ENCODE measurements at places on chromosomes 11 and 22. TPM values are rescaled to one million over a fixed set of nuclear protein-coding genes. Genes with fewer than 3 reads are reported as not detected.

The ASCL2 gene
- total RNA-seq, result 0.22 TPM

The DGCR2 gene
- 26.9 TPM for total RNA-seq

The TIMP3 gene
- total RNA-seq, result 0.22 TPM

The CCDC88B gene
- 101 TPM for total RNA-seq

The SLC25A18 gene
- total RNA-seq, result not detected

The SYT7 gene
- total RNA-seq, result not detected

The MAPK11 gene
- 13.2 TPM for total RNA-seq

The PRDM10 gene
- 17.7 TPM for total RNA-seq

GRCh38 chr11:104736502-104736901 is 161.8 kb downstream of the CASP12 start:
- no peak for DNase-seq

DNA sequence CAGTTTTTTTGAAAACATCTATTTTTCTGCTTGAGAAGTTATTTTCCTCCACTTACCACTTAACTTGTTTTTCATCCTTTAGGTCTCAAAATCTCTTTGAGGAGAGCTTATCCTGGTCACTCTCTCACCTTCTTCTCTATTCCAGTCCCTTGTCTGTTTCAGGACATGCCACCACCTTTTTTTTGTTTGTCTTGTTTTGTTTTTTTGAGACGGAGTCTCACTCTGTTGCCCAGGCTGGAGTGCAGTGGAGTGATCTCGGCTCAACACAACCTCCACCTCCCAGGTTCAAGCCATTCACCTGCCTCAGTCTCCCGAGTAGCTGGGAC is 4.6 kb upstream of the BCL2L13 start:
- no peak for DNase-seq

DNA sequence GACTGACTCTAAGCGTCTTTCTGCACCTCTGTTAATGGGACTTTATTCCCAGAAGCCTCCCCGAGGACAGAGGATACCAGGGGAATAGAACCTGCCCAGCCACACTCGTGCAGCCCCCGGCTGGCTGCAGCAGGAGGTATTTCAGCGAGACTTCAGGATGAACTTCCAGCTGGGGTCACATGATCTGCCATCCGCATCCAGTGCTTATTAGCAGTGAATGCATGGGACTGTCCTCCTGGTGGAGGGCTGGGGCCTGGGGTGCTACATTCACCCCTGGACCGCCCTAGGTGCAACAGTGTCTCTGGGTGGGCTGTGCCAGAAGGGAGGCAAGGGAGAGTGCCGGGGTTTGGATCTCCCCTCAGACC is 1.6 kb downstream of the DUSP8 start:
- DNase-seq, result no peak

DNA sequence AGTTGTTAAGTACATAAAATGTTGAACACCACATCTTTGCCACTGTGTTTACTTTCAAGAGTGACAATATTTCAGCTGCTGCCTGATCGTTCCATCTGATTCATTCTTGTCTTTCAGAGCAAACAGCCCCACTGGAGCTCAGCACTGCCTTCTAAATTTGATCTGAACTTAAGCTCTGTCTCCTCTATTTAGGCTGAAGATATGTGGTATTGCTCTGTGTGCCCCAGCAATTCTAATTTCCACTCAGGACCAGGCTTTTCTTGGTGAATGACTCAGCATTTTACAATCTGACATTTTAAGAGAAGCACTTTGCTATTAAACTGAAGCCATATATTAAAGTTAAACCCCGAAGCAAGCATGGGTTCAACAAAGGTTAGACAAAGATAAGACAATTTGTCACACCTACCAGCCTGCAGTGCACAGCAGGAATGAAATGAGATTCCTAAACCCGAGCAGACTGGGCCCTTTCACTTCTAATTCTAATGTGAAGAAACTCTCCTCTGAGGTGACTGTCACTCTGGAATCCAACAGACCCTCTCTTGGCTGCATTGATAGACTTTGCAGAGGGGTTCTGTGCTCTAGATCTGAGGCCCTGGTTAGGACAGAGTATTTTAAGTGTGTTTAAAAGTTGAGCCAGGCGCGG is 41.7 kb upstream of the PLET1 start:
- DNase-seq, result no peak

- no peak for DNase-seq
These were observed 1.8 kb downstream of the PANX1 start for GRCh38 chr11:94130298-94131046.

DNA sequence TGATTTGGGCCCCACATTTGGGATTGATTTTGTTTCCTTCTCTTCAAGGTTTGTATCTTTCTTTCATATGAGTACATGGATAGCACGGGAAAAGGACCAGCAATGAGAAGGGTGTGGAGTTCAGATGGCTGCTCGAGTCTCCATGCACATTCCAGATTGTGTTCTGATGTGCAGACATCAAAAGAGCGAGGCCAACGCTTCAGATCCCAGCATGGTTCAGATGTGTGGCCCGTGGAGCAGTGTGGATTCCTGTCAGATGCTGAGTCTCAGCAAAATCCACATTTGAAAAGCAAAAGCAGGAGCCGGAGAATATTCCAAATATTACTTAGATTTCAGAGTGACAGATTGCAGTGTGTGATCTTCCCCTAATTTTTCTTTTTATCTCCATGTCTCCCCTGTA is 219.4 kb downstream of the DBX1 start:
- no peak for DNase-seq

GRCh38 chr11:68938088-68938487 is 34.4 kb downstream of the IGHMBP2 start:
- no peak for DNase-seq

DNA sequence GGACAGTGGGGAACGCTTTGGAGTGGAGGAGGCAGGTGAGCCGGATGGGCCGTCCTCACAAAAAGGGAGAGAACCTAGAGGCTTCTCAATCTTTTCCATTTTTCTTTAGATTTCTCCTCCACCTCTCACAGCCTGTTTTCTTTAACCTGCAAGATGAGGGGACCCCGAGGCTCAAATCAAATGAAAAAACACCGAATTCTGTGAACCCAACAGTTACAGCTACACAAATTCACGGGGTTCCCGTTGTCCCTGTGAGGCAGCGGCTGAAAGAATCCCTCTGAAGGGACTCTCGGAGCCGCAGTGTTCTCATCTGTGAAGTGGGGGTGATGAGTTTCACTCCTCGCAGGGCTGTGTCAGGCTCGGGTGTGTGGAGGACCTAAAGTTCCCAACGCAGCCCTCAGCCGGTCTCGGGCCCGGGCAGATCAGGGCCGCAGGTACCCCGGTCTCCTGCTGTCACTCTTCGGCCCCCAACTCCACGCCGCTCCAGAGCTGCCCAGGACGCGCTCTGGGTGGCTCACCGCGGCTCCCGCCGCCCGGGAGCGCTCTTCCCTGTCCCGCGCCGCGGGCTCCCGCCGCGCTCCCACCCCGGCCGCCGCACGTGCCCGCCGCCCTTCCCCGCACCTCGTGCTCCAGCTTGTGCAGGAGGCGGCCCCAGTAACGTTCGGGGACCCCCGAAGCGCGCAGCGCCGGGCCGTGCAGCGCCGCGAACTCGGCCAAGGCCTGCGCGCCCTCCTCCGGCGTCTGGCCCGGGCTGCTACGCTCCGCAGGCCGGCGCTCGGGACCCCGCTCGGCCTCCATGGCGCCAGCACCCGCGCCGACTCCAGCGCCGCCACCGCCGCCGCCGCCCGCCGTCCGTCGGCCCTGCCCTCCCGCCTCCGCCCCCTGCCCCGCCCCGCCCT is at the start of gene TTLL12:
TTLL12 (minus strand) TSS at position 863 of the 899 bp plus-strand sequence; CDS start at position 798, 65 bp downstream.
- DNase-seq, result peak; percentile 68

DNA sequence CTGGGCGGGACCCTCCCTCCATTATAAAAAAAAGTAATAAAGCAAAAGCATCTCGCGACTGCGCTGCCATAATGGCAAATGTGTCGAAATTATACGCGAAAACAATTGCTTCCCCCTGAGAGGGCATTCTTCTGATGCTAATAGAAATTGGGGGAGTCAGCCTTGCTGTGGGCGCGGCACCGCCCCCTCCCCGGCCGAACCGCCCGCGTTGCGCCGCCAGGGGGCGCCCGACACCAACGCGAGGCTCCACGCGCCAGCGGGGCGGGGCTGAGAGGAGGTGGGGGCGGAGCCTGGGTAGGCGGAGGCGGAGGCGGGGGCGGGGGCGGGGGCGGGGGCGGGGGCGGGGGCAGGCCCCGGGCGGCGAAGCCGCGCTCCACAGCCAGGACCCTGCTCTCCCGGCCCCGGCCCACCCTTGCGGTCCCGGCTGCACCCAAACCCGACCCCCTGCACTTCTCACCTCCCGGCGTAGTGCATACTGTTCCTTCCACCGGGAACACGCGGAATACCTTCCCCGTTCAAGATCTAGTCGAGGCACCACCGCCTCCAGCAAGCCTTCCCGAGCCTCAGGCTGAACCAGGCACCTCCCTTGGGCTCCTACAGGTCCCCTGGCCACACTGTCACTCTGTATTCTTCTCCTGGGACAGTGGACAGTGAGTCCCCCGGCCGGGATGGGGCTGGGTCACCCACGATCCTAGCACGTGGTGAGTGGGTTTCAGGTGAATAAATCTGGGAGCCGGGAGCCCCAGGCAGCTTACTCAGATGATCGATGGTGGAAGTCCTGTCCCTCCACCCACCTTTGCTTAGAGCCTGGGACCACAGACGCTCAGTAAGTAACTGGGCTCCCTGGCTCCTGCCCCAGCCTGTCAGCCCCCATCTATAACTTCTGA is 15.5 kb upstream of the UPK3A start:
- DNase-seq, result peak; percentile 91

- no peak for DNase-seq
These were observed 19.7 kb downstream of the RAB30 start for GRCh38 chr11:83051760-83052671.

DNA sequence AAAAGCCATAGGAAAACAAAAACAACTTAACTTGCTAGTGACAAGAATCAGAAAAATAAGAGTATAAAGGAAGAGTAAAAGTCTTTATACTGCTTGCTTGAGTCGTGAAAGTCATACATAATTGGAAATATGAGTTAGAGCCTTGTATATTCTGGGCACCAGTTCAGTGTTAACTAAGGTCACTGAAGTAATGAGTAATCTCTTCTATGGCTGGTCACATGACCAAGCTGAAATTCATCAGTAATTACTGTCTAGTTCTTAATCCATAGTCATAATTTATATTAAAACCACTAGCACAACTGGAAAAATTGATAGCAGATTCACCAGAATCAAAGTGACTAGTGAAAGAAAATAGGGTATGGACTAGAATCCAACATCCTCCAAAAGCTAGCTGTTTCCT is 84.4 kb upstream of the SLC5A12 start:
- no peak for DNase-seq

- DNase-seq, result no peak
These were observed 77.1 kb upstream of the CCDC90B start for GRCh38 chr11:83363312-83363711.

GRCh38 chr11:126304457-126305075 is 706 bp downstream of the DCPS start:
- DNase-seq, result no peak

DNA sequence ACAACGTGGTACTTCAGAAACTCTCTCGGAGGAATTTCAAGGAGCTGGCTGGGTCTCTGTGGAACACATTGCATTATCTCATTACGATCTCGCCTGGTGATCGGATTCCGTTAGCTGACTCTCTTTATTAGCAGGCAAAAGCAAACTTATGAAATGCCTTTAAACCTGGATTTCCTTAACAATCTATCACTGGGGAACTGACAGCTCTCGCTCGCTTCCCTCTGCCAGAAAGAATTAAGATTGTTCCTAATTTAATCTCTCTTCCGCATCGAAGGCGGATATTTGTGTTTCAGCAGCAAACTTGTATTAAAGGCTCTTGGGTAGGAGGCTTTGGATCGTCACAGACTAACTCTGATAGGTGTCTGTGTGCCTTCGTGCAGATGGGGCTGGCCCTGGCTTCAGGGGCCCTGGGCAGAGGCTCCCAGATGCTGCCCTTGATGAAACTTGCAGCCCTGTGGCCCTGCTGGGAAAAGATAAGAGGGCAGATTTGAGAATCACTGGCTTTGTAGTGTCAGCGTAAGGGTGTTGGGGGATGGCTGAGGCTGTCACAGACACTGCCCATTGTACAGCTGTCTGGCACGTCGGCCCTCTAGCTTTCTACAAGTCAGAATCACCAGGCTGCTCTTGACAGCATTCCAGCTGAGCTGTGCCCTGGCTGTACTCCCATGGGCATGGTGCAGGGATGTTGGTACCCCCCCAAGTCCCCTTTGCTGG is 162.2 kb upstream of the NECTIN1 start:
- DNase-seq, result no peak

DNA sequence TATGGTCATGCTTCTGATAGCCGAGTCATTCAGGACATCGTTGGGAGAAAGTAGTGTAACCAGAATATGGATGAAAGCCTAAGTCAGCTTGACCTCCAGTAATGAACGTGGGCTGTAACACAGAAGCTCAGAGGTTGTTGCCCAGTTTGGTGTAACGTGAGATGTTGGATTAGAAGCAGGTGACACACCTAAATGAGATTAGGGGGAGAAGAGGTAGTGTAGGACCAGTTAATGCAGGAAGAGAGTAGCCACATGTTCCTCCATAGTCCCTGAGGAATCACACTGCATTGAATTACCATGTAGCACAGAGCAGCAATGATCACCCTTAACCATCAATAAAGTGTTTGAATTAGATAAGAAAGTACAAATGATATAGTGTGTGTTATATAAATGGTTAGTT is 20.4 kb downstream of the FBXO7 start:
- DNase-seq, result no peak

DNA sequence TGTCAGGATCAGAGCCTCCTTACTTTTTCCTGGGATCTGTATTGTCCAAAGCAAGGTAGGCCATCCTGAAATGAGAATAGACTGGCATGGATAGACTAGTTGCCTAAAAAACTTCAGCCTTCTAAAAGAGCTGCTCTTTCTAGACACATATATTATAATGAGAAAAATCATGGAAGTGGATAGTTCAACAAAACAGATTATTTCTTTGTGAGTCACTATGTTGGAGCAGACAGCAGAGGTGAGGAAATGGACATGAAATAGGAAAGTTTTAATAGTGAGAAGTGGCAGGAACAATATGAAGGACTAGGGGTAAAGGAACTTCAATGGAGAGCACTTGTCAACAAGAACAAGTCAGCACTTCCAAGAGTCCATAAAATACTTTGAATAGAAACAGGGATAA is 101.9 kb upstream of the ANO3 start:
- DNase-seq, result no peak

DNA sequence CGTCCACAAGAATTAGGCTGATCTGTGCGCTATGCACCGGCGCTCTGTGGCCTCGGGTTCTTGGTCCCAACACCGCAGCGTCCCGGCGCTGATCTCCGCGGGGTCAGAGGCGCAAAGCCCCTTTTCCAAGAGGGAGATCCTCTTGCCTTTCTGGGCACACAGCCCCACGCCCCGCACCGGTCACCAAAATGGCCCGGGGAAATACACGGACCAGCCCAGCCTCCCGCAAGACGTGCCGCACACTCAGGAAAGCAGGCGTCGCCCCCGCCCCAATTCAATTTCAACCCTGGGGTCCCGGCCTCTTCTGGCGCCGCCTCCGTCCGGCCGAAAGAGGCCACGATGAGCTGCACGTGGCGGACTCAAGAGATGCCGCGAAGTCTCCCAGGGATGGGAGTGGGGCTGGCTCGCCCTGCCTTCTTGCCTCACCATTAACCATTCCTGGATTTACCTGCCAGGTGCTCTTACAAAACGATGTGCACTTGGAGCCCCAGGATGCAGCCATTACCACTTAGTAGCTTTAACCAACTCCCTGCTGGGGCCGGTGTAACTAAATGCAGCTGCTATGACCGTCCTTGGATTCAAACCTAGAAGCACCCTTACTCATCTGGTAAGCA is 10.5 kb downstream of the PIWIL3 start:
- DNase-seq, result no peak

DNA sequence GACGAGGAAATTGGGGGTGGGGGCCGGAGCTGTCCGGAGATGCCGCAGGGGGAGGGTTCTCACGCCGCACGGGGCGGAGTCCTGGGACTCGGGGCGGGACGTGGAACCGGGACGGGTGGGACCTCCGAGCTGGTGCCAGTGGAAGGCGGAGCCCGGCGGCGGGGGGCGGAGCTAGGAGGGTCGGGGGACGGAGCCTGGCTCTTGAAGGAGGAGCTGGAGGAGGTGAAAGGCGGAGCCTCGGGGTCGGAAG is 271 bp downstream of the FKBP2 start:
- peak; percentile 100 for DNase-seq
